Coronary artery (tissue), 2 donors: ENCODE measurements at places on chromosomes 1 and 21.

- no peak for DNase-seq
These were observed 47.0 kb downstream of the PLPP3 start for GRCh38 chr1:56532350-56532683.

DNA sequence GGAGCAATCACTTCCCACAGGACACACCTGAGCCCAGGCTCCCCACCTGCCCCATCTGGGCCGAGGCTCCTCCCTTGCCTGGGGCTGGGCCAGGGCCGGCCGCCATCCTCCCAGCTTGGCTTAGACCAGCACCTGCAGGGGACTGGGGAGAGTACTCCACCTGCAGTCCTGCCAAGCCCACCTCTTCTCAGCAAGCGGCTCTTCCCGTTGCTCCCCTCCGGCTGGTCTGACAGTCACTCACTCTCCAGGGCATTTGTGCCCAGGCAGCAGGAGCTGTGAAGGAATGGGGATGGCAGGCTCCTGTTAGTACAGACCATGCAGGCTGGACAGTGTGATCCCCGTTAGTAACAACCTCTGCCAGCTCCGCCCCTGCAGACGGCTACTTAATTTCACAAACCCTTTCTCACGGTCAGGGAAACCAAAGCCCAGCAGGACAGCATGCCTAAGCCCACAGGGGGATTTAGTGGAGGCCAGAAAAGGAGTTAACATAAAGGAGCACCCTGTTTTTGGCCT, at the start of gene FYB2:
Gene FYB2 (minus strand): TSS at position 18 of the 513 bp plus-strand sequence. CDS start 114 bp downstream, outside the sequence.
- no peak for DNase-seq

- DNase-seq = no peak
These were observed 79.7 kb downstream of the SCMH1 start for GRCh38 chr1:41162441-41162840.

DNA sequence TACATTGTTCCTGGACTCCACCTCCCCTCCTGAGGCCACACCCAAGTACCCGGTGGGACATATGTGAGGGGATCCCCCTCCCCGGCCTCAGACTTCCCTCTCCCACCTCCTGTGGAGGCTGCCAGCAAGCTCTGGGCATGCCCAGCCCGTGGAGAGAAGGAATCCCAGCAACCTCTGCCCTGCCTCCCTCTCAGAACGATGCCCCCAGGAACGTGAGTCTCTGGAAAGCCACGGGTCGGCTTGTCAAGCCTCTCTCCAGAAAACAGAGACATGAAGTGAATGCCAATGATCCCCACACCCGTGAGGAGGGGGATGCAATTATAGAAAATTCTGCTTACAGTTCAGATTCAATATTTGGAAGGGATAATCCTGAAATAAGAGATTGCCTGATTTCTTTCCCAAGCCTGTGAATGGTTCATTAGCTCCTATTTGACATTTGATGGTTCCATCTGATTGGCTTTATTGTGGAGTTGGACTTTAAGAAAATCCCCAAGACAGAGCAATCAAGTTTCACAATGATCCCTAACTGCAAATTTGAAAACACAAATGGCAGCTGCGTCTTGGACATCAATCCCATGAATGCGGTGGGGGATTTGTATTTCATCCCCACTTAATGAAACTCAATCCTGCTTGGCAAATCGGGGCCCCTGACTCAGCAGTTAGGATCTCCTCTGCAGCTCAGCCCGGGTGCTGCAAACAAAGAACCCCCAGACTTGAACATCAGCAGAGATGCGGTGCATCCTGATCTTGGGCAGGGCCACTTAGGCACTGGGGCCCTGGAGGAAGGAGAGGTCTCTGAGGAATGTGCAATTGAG, 9.1 kb upstream of the GUCA2B start:
- no peak for DNase-seq

GRCh38 chr1:65459397-65459768, 38.9 kb downstream of the LEPR start:
- no peak for DNase-seq

- DNase-seq = no peak
These were observed 5.2 kb downstream of the DIO1 start for GRCh38 chr1:53899206-53899628.
